Activated T-cell treated with anti-CD3 and anti-CD28 coated beads, Interleukin-2, amount 50 U/mL, for 72 hours (primary cell): ENCODE measurements at places on chromosomes 11 and 22.

DNA sequence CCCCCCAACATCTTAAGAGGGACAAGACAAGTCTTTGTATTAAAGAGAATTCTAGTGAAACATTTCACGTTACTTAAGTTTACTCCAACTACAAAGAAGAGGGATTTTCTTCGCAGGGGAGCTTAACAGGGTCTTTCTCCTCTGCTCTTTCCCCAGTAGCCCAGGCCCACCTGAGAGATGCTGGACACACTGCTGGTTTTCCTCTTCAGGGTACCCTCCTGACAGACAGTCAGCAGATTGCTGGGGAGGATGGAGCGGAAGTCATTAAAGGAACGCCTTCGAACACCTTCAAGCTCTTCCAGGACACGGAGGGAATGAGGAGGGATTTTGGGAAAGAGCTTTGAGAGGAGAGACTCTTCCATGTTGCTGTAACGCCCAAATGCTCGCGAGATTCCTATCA lies 39.1 kb downstream of the PI4KA start:
- DNase-seq, result no peak

DNA sequence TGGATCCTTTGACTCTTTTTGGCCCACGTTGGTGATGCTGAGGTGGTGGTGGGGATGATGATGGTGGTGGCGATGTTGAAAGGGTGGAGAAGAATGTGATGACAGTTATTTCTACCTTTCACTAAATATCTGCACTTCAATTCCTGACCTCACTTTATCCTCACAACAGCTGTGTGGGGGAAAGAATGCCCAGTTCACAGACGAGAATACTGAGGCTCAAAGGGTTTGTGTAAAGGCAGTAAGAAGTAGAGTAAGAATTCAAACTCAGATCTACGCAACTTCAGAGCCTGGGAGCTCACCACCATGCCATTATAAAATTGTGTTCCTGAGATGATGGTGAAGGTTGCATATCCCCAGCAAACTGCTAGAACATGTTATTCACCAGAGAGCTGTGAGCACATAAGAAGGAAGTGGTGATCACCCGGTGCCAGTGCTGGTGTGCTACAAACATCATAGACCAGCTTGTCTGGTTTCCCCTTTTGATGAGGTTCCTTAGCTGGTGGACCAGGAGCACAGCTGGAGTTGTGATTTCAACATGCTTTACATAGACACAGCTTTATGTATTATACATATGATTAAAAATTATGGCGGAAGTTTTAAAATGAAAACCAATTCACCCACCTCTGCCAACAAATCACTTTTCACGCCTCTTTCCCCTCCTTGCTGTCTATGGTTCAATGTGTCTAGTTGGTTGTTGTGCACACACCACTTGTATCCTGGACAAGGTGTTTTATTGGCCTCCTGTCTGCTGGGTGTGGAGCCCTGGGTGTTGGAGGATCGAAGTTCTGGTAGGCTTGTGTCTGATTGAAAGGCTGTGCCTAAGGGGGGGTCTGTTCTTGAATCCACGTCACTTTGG lies 6.2 kb downstream of the ST14 start:
- DNase-seq, result no peak

DNA sequence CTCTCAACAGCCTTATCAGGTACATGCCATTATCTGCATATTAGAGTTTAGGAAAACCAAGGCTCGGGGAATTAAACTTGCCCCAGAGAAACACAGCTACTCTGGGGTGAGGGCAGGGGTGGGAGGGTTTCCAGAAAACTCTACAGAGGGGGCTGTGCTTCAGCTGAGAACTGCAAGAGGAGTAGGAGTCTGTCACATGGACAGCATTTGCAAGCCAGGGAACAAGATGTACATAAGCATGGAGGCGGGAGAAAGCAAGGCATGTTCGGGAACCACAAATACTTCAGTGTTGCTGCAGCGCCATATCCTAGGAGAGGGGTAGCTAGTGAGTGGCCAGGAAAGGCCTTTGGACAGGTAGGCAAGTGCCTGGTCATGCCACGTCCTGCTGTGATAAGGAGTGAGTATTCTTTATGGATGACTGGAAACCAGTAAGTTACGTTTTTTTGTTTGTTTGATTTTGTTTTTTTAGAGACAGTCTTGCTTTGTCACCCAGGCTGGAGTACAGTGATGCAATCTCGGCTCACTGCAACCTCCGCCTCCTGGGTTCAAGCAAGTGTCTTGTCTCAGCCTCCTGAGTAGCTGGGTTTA lies 57.2 kb downstream of the GRAMD1B start:
- DNase-seq, result no peak

GRCh38 chr11:10413268-10413667 lies 41.8 kb upstream of the AMPD3 start:
- peak; percentile 30 for DNase-seq

GRCh38 chr22:26172389-26172990 lies 3.2 kb downstream of the SEZ6L start:
- DNase-seq, result peak; percentile 34

DNA sequence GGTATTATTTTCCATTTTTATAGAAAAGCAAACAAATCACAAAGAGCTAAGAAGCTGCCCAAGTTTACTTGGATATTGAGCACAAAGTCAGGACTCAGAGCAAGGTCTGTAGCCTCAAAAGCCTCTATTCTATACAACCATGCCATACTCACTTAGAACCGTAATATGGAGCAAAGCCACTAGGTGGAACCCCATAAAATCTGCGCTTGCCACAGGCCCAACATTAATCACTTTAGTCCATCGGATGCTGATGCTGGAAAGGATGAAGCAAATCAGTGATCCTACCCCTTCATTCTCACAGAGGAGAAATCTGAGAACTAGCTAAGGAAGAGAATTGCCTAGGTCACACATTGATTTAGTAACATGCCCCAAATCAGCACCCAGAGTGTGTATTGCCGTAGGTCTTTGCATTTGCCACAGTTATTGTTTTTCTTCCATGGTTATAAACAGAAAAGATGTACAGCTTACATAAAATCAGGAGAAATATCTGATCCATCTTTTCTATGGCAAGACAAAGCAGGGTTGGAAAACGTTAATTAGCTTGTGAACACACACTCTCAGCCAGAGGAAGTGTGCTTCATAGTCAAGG lies 56.7 kb upstream of the RAB38 start:
- peak; percentile 11 for DNase-seq

GRCh38 chr22:47691152-47691895 lies 928.9 kb downstream of the TBC1D22A start:
- no peak for DNase-seq

DNA sequence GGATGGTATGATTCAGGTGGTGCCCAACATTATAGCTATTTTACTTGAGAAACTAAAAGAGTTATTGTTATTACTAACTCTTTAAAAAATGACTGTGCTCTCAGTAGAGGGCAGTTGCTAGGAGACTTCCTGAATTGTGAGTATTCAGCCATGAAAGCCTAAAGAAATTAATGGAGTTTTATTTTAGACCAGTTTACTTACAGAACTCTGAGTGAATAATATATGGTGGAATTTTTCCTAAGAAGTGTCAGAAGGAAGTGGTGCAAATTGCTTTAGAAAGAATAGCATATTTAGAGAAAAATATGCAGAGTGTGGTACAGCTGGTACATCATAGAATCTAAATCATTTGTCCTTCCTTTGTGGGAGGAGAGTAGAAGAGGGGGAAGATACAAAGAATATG lies 689.9 kb upstream of the CCDC90B start:
- DNase-seq, result no peak

DNA sequence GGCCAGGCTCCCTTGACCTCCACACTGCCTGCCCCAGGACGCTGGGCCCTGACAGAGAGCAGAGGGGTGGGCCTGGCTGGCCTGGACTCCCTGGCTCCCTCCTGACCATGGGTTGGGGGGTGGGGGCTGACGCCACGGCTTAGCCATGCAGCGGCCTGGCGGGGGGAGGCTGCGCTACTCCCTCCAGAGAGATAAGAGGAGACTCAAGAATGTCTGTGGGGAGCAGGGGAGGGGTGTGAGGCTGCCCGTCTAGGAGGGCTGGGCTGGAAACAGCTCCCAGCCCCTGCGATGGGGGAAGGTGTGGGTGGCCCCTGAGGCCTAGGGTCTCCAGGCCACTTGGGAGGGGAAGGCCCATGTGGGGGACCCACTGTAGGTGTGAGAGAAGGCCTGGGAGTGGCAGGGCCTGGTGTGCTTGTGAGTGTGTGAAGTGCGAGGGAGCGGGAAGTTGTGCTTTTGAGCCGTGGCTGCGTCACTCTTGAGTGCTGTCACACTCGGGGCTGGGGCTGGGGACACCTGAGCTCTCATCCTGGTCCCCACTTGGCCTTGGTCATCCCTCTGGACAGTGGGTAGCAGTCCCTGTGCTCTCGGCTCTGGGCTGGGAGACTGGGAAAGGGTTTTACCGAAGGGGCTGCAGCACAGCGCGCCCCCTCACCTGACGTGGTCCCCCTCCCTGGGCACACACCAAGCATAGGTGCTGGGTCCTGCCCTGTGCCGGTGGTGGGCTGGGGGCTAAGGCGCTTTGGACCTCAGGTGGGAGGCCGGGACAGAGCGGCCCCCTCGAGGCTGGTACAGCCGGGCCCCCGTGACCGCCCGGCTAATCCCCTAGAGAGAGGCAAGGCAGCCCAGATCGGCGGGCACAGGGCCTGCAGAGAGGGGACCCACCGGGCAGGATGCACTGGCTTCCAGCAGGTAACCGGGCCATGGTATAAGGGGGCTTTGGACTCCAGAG lies 2.4 kb downstream of the MYRF start:
- no peak for DNase-seq

GRCh38 chr11:3380706-3381545 lies 2.0 kb upstream of the ZNF195 start:
- no peak for DNase-seq

DNA sequence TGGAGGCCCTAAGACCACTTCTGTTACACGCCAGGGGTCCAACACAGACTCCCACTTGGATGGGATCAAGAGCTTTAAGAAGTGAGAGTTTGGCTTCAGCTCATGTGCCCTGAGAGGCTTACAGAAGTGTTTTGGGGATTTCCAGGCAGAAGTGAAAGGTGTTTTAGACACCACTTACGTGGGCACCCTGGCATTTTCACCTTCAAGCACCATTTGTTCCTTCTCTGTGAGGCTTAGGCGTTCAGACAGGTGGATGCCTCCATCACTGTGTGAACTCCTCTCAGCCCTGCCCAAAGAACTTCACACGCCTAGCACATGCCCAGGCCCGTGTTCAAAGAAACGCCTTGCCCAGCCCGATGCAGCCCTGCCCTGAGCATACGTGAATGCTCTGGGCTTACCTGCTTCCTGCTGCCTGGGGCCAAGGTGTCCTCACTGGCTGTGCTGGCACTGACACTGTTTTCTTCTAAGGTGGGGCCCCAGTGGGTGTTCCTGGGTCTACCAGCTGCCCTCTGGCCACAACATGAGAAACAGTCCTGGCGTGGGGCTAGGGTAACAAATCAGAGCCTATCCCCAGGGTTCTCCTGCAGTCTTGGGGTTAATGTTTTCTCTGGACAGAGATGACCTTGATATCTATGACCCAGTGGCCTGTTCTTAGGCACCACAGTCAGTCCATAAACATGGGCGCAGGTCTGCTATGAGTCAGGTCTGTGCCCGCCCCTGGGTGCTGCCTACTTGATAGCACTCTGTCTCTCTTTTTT lies 34.0 kb downstream of the AMPD3 start:
- DNase-seq, result no peak

DNA sequence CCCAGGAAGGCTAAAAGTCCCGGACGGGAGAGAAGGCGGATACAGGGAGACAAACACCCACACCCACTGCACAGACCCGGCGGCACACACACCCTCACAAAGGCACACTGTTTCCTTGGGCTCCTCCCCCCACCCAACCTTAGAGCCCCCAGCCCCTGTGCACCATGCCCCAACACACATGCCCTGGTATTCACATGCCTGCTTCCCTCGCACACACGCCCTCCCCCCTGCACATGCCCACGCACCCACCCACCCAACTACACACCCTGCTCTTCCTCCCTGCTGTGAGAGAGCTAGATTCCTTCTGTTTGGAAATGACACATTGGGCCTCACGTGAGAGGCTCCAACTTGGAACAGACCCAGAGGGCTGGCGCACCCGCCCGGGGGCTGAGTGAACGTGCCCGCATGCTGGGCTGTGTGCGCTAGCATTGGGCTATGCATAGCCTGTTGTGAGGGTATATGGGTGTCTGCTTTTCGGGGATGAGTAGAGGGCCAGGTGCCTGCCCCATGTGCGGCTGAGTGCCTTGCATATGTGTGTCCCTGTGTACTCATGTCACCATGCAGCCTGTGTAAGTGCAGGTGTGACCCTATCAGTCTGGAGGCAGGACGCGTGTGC lies 518 bp upstream of the CHRM1 start:
- no peak for DNase-seq

- no peak for DNase-seq
Observed at GRCh38 chr22:36900225-36900624, 13.2 kb upstream of the CSF2RB start.

- no peak for DNase-seq
Observed at GRCh38 chr11:21561581-21561980, 631.3 kb upstream of the ANO5 start.

- no peak for DNase-seq
Observed at GRCh38 chr11:115220423-115220822, 283.8 kb downstream of the CADM1 start.

DNA sequence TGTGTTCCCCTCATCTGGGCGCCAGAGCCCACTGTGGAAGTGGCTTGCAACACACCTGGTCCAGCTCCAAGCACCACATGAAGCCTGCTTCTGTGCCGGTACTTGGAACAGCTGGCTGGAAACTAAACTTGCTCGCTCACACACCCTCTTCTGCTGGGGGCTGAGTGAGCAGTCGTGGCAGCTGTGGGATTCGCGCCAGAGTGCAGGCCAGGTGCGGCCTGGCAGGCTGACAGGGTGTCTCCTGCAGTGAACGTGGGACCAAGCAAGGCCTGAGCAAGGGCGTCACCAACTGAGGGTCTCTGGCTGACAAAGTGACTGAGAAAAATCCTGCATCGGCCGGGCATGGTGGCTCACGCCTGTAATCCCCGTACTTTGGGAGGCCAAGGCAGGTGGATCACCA lies 15.2 kb downstream of the SMC1B start:
- DNase-seq, result no peak

DNA sequence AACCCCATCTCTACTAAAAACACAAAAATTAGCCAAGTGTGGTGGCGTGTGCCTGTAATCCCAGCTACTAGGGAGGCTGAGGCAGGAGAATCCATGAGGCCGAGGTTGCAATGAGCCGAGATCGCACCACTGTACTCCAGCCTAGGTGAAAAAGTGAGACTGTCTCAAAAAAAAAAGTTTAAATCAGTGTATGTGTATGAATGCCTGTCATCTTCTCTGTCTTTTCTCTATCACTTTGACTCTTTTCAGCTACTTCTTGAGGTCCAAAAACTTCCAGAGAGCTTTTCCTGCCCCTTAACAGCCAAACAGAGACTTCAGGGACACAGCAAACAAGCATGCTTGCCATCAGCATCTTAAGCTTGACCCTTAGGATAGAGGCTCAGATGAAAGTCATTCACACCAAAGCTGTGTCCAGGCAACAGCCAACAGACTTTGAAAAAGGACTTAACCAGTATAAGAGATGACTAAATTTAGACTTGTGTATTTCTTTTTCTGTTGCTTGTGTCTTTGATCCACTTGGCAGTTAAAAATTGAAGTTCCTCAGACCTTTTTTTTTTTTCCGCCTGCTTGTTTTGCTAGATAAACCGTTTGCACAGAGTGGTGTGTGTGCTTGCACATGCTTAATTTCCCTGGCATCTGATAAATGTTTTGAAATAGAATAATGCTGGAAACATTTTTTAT lies 151.9 kb downstream of the DBX1 start:
- no peak for DNase-seq

GRCh38 chr11:43164831-43165230 lies 147.0 kb upstream of the API5 start:
- no peak for DNase-seq

- DNase-seq, result peak; percentile 81
Observed at GRCh38 chr11:64233913-64234586, at the start of gene VEGFB. VEGFB (plus strand) TSS chr11:64234584; CDS start chr11:64234834, 250 bp downstream.

- no peak for DNase-seq
Observed at GRCh38 chr11:2549876-2550605, 105.2 kb downstream of the KCNQ1 start.

GRCh38 chr11:34510673-34511072 lies 2.9 kb downstream of the ELF5 start:
- DNase-seq, result no peak
